ENCODE measurements at places on chromosomes 2 and 18. TPM values are rescaled to one million over a fixed set of nuclear protein-coding genes. Genes with fewer than 3 reads are reported as not detected.

DNA sequence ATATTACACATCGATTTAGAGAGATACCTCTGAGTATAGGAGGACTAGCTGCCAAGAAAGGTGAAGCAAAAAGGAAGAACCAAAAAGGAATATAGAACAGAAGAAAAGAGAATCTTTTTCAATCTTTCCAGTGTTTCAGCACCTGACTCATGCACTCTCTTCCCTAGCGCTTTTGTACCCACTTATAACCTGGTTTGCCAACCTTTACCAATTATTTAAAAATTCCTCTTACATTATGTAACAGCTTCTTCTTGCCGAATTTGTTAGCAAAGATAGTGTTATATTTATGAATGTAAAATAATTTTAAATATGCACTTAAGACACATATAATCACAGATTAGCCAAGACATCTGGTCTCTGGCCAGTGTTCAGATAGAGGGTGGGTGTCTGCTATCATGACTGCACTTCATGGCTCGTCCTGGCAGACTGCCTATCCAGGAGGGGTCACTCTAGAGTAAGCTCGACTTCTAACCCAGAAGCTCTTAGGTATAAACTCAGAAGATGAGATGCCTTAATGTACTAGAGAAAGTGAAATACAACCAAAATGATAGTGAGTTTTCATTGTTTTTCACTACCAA is 122.9 kb downstream of the ATAD2B start:
- DNase-seq: no peak

DNA sequence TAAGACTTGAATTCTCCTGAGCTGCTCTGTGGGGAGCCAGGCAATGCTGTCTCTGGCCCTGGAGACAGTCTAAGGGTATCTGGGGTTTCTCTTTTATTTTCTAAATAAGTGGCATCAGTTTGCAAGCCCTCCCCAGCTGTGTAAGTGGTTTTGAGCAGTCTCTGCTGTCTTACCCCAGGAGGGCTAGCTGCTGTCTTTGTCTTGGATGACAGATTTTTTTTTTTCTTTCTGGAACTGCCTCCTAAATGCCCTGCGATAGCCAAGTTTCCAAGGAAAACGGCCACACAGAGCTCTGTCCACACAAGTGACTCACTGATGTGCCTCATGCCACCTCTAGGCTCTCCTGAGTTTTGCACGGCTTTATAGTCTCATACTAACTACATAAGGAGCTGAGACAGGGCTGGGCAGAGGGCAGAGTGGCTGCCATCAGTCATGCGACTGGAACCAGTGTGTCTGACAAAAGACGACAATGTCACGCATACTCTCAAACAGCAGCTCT is 37.2 kb upstream of the THOC1 start:
- DNase-seq: no peak

GRCh38 chr2:23286758-23287704 is 97.9 kb upstream of the KLHL29 start:
- DNase-seq: no peak

- no peak for DNase-seq
These were observed at the start of gene SCN3A for GRCh38 chr2:165203689-165204559. Gene SCN3A, minus strand, starts transcription at chr2:165204050. Its CDS starts 27,656 bp downstream, at chr2:165176394.

- DNase-seq: no peak
These were observed 63.0 kb downstream of the RBM43 start for GRCh38 chr2:151198645-151199044.

DNA sequence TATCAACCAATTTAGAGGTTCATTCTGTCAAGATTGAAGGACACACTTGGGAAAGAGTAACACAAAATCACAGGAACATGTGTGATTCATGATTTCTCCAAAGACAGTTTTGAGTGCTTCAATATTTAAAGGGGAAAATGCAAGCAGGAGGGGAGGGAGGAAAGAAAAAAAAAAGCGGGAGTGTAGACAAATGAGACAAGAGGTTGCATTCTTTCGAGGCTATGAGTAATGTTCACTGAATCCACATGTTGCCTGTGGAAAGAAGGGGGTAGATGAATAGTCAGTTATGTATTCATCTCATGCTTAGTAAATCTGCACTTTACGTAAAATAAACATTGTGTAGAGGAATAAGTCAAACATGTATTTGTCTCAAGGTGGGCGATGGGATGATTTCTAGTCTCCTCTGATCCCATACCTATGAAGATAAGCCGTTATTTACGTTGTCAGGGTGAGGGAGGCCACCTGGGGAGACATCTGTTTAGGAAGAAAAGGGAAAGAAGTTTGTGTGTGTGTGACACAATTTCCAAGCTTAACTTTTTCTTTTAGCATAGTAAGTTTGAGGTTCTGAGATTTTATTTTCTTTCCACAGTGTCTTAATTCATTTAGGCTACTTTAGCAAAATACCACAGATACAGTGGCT is 211.0 kb upstream of the ZC3H15 start:
- DNase-seq: no peak

- no peak for DNase-seq
These were observed 54.5 kb upstream of the TMEM163 start for GRCh38 chr2:134773335-134773734.

DNA sequence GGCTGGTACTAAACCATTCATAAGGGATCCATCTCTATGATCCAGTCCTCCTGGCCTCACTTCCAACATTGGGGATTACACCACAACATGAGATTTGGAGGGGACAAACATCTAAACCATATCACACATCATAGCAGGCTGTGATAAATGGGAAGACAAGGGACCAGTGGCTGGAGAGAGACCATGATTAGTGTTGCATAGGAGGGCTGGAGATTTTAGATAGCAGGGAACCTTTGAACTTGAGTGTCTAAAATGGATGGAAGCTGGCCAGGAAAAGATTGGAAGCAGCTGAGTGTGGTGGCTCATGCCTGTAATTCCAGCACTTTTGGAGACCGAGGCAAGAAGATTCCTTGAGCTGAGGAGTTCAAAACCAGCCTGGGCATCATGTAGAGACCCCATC is 12.4 kb upstream of the SCG2 start:
- no peak for DNase-seq

- no peak for DNase-seq
These were observed 186.8 kb upstream of the LRATD1 start for GRCh38 chr2:14445670-14446069.

DNA sequence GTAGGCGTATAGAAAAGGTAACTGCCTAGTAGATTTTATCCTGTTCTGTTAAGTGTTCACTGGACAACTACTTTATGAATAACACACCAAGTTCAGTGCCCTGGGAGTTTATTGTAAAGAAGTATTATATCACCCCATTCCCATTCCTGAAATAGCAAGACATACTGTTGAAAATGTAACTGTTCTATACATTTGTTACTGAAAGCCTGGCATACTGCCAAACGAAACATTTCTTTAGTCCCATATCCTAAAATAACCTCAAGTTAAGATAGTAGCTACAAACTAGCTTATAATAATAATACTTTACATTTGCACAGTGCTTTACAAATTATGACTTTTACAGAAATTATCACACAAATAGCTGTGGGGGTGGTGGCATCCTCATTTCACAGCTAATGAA is 25.1 kb downstream of the SPDYA start:
- no peak for DNase-seq

DNA sequence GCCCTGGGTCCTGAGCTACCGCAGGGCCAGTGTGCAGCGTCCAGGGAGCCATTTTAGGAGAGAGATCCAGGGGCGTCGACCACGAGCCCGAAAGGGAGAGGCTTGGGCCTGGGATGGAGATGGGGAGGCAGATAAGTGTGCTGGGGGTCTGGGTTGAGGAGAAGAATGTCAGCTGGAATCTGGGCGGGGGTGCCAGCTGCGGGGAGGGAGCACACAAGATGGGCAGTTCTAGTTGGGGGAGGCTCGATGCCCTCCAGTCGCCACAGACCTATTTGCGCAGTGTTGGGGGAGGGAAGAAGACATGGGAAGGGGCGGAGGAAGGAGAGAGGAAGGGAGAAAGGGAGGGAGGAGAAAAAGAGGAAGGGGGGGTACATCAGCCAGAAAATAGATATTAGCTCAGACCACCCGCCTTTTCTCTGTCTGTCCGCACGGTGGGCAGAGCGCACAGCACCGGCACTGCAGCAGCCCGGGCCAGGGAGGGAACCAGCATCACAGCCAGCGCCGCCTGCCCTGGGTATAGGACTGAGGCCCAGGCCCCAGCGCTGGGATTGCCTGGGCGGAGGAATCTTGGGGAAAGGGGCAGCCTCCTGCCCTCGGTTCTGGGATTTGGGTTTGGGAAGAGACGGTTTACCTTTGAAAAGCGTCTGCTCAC is 1.9 kb upstream of the HOXD11 start:
- DNase-seq: no peak

- DNase-seq: no peak
These were observed 47.5 kb upstream of the RTN4 start for GRCh38 chr2:55097461-55098410.

DNA sequence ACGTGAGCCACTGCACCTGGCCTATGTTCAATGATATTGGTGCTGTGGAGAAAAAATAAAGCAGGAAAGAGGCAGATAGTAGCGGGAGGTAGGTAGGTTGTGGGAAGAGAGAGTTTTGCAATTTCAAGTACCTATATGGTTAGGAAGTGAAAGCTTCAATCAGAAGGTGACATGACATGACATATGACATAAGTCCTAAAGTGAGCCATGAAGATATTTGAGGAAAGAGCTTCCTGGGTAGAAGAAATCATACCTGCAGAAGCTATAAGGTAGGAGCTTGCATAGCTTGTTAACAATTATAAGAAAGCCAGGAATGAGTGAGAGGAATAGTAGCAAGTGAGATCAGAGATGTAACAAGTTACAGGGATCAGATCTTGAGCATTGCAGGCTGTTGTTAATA is 4.2 kb downstream of the KIAA1328 start:
- DNase-seq: no peak

- DNase-seq: no peak
These were observed 65.4 kb downstream of the TRIP12 start for GRCh38 chr2:229856413-229856812.

- DNase-seq: peak; percentile 53
These were observed 30.7 kb downstream of the FBXO15 start for GRCh38 chr18:74116633-74117554.

DNA sequence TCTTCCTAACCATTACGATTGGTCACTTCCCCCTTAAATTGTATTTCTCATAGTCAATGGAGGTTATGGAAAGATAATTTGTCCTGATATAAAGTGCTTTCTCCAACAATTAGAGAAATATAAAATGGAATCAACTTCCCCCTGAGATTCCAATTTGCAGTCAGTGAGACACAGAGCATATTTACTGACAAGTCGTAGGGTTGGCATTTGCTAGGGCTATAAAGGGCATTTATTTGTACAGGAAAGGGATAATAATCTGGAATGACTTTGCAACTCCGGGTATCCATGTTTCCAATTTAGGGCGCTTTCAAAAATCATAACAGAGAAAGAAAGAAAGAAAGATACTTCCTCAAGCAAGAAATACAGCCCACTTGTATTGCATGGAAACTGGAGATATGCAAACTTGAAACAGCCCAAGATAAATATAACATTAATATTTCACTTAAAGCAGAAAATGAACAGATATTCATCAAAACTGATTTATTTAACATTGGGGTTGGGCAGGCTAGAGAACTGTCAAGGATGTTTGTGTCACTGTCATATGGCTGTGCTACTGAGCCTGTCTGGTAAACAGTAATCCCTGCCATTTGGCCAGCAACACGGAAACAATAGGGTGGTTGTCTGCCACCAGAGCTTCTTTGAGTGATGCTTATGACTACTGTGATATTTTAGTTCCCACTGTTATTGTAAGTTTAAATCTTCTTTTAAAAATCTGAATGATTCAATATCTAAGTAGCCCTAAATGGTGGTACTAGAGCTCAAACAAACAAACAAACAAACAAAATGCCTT is 621.8 kb downstream of the LRP1B start:
- DNase-seq: no peak

- DNase-seq: no peak
These were observed 479 bp upstream of the AOX1 start for GRCh38 chr2:200585340-200585729.

The CYRIA gene
- total RNA-seq: 0.31 TPM

The TXNDC2 gene
- not detected for total RNA-seq

The IRS1 gene
- total RNA-seq: 6.6 TPM

The DLGAP1 gene
- not detected for total RNA-seq

The EIF2AK2 gene
- 119 TPM for total RNA-seq

The RAX gene
- total RNA-seq: not detected
